Activated CD4-positive, alpha-beta T cell treated with anti-CD3 and anti-CD28 coated beads, Interleukin-2, amount 50 U/mL, for 16 hours (primary cell): ENCODE measurements at places on chromosomes 7 and 10.

GRCh38 chr7:127550247-127550646, 35.1 kb downstream of the GCC1 start:
- no peak for DNase-seq

DNA sequence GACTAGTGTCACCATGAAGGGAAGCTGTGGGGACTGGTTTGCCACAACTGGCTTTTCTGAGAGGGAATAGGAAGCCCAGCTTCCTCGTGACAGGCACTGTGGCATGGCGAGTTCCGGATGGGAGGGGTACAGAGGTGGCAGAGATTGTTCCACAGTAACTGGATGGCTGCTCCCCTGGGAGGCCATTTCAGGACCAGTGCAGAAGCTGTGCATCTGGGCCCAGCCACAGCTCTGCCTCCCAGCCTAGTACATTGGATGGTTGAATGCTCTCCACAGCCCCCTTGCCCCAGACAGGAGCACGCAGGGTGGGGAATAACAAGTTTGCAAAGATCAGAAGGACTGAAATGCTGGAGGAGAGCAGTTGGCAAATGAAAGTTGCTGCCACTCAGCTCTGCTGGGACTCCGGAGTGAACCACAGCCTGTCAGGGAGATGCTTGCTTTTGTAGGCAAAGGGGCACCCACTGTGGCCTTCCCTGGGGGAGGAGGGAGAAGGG, 51.8 kb downstream of the GSDME start:
- no peak for DNase-seq

DNA sequence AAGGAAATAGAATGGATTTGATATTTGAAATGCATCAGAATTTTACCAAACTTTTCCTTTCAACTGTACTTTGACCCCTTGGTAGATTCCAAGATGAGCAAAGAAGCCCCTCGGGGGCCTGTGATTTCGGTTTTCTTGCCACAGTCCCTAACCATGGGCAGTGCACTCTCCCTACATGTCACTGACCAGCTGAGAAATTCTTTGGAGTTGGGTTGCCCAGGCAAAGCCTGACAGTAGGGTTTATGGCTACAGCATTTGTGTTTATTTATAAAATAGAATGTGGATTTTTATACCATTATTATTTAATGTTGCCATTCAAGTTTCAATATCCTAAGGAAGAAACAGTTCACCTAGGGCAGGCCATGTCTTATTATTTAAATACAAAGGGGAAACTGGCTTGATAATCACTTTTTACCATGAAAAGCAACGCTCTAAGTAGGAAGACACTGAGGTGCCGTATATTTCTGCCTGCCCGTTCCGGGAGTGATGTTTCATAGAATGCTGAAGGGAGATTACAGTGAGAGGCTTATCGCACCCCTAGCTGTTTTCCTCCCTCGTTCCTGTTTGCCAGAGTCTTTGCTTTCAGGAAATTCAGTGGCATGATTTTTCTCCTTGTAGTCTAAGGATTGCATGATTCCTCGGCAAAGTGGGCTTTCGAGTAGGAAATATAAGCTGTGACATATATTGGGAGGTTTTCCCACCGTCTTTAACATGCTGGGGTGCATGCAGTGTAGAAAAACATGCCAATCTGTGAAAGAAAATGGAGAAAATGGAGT, 35.8 kb downstream of the WIPF3 start:
- no peak for DNase-seq

- DNase-seq: no peak
These were observed 82.7 kb downstream of the RAMP3 start for GRCh38 chr7:45240273-45240771.

DNA sequence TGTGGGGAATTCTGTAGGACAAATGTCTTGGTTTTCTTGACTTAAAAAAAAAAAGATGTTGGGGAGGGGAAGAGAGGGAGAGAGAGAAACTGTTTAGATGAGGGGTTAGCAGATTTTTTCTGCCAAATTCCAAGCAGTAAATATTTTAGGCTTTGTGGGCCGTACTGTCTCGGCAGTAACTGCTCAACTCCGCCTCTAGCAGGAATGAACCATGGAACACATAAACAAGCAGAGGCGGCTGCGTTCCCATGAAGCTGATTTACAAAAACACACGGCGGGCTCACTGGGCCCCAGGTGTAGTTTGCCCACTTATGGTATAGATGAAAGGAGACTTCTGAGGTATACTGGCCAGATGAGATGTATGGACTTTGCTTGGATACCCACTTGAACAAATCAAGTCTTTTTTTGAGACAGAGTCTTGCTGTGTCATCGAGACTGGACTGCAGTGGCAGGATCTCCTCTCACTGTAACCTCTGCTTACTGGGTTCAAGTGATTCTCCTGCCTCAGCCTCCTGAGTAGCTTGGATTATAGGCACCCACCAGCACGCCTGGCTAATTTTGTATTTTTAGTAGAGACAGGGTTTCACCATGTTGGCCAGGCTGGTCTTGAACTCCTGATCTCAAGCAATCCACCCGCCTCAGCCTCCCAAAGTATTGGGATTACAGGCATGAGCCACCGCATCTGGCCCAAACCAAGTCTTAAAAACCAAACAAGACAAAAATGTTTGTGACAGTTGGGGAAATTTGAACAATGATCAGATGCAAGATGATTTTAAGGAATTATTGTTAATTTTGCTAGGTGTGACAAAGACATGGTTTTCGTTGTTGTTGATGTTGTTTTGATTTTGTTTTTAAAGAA, 9.7 kb upstream of the ADAMTS14 start:
- DNase-seq: no peak

- no peak for DNase-seq
These were observed 664 bp upstream of the HPS6 start for GRCh38 chr10:102064503-102064867.

GRCh38 chr7:80612880-80613279, 25.6 kb upstream of the CD36 start:
- no peak for DNase-seq

DNA sequence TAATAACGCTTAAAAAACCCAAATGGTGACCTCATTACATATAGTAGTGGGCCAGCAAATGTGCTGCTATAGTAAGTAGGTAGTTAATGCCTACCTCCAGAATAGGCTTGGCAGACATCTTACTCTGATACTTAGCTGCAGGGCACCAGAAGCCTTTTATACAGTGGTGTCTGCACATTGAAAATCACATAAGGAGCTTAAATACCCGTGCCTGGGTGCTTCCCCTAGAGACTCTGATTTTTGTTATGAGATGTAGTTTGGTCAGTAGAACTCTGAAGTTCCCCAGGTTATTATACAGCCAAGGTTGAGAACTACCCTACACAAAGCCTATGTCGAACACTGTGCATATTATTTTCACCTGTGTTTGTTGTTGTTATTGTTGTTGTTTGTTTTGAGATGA, 47.2 kb downstream of the ANKIB1 start:
- no peak for DNase-seq

- DNase-seq: no peak
These were observed 4.4 kb downstream of the UNC5B start for GRCh38 chr10:71216751-71217265.

- DNase-seq: no peak
These were observed 63.7 kb downstream of the GRM8 start for GRCh38 chr7:127189074-127189473.

DNA sequence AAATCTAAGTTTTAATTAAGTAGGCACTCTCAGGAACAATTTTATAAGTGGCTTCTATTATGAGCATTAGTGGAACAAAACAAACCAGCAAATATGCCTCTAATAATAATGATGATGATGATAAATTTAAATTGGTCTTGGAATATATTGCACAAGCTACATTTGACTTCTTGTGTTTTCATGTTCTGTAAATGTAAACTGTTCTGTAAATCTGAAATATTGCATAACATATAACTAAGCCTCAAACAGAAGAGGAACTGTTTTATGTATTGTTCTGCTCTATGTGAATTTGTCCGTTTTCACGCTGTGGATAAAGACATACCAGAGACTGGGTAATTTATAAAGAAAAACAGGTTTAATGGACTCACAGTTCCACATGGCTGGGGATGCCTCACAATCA, 625.2 kb upstream of the CELF2 start:
- no peak for DNase-seq

DNA sequence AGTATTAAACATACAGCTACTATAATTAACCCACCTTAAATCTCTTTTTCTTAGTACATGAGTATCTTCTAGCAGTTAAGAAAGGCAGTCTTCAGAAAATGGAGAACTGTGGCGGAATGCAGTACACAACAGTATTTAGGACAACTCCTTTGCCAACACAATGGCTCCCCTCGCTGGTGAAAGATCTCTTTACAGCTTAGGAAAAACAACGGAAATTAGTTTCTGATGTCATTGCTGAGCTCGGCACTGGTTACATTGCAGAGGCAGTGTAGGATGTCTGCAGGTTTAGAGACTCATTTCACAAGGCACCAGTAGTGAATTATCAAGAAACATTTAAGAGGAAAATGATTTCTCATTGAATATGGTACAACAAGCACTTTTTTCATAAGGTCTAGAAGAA, 43.4 kb downstream of the GLRX3 start:
- peak; percentile 64 for DNase-seq

GRCh38 chr10:131997366-131998049, 15.8 kb upstream of the BNIP3 start:
- DNase-seq: no peak
